ENCODE measurements at places on chromosomes 13 and 19. TPM values are rescaled to one million over a fixed set of nuclear protein-coding genes. Genes with fewer than 3 reads are reported as not detected.

Gene CGB7
- total RNA-seq: not detected

DNA sequence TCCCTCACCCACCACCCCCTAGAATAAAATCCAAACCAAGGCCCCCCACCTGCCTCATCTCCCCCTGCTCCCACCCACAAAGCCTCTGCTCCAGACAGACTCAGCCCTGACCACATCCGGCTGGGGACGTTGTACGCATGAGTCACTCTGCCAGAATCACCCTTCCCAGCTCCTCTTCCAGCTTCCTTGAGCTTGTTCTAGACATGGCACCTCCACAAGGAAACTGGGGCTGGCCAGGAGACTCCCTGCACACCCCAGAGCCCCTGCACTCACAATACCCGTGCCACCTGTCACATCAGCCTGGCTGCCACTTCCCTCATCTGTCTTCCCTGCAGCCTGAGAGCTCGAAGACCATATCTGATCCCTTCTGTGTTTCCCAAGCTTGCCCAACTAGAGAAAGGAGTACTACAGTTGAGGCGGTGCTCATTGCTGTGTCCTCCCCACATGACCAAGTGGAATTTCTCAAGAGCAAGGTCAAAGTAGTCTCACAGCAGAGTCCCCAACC is 9.7 kb downstream of the DEDD2 start:
- no peak overlapping the region for H3K27ac ChIP-seq
- peaks cover 11% of the 10 kb centered on the region for H3K36me3 ChIP-seq
- no peaks in the 10 kb centered on the region for H3K4me1 ChIP-seq
- H3K4me3 ChIP-seq: no peak overlapping the region
- no peak for DNase-seq

GRCh38 chr13:42392716-42393572 is 121.0 kb downstream of the AKAP11 start:
- no peaks in the 10 kb centered on the region for H3K27me3 ChIP-seq
- no peak for DNase-seq
- no peaks in the 10 kb centered on the region for H3K36me3 ChIP-seq
- H3K27ac ChIP-seq: no peak overlapping the region
- H3K4me1 ChIP-seq: no peaks in the 10 kb centered on the region

DNA sequence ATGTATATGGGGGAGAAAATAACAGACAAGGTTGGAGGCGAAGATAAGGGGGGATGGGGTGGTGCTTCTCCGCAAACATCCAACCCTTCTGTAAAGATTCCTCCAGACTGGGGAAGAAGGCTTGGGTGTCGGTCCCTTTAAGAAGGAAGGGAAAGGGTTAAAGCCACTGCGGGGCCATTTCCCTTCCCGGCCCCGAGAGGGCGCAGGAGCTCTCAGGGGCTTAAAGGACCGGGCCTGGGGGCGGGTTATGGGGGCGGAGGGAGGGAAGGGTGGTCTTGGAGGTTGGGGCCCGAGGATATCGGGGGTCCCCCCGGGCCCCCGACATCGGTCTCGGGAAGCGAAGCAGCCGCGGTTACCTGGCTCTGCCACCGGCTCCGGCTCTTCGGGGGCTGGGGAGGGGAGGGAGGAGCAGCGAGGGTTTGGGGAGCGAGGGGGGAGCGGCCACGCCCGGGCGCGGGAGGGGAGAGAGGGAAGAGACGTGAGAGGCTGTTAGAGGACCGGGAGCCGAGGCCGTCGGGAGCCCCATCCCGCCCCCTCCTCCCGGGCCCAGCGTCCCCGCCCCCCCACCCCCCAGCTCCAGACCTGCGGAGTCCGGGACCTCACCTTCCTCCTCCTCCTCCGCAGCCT is 2.8 kb downstream of the TNNT1 start:
- peaks cover 19% of the 10 kb centered on the region for H3K4me1 ChIP-seq
- H3K27ac ChIP-seq: no peak overlapping the region
- H3K27me3 ChIP-seq: no peaks in the 10 kb centered on the region
- H3K36me3 ChIP-seq: peaks cover 31% of the 10 kb centered on the region

Gene RYR1
- total RNA-seq: 12.4 TPM

DNA sequence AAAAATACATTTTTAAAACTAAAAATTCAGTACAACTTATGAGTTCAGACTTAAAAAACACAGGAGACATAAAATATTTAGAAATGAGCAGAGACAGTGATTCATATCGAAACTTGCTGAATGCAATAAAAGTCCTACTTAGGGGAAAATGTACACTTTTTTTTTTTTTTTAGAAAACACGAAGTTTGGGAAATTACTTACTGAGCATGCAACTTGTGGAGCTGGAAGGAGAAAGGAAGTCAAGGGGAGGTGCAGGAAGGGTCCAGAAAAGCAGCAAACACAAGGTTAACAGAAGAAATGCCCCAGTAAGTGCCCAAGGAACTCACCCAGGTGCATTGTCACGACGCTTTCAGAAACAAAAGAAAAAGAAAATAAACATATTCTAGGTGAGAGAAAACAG is 18.6 kb upstream of the LAIR1 start:
- DNase-seq: no peak
- H3K4me3 ChIP-seq: no peak overlapping the region
- no peaks in the 10 kb centered on the region for H3K27me3 ChIP-seq
- no peak overlapping the region for H3K27ac ChIP-seq
- H3K36me3 ChIP-seq: no peaks in the 10 kb centered on the region
- H3K4me1 ChIP-seq: no peaks in the 10 kb centered on the region

Gene OR4F17
- total RNA-seq: 0.08 TPM

DNA sequence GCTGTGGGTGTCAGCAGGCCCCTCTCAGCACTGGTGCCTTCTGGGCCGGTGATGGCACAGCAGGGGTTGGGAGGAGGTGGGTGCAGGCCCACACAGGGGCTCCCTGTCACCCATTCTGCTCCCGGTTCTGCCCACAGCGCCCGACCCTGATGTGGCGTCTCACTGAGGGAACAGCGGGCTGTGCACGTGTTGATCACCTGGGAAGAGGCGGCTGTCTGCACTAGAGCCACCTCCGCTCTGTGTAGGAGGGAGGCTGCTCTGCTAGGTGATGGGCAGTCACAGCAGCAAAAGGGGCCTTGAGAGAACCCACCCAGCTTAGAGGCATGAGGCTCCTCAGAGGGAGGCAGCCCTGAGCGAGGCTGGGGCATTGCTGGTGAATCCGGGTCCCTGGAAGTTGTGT is 39.2 kb upstream of the TUBGCP3 start:
- H3K27me3 ChIP-seq: peaks cover 12% of the 10 kb centered on the region
- DNase-seq: no peak
- no peaks in the 10 kb centered on the region for H3K36me3 ChIP-seq
- H3K27ac ChIP-seq: no peak overlapping the region

Gene GJB2
- not detected for total RNA-seq

GRCh38 chr19:45469945-45470761 is 2.4 kb downstream of the FOSB start:
- H3K36me3 ChIP-seq: no peaks in the 10 kb centered on the region
- H3K27me3 ChIP-seq: no peaks in the 10 kb centered on the region
- H3K4me1 ChIP-seq: peaks cover 11% of the 10 kb centered on the region
- H3K4me3 ChIP-seq: peak overlapping the region; percentile 64
- H3K27ac ChIP-seq: no peak overlapping the region

Gene ZNF443
- total RNA-seq: 10.8 TPM

DNA sequence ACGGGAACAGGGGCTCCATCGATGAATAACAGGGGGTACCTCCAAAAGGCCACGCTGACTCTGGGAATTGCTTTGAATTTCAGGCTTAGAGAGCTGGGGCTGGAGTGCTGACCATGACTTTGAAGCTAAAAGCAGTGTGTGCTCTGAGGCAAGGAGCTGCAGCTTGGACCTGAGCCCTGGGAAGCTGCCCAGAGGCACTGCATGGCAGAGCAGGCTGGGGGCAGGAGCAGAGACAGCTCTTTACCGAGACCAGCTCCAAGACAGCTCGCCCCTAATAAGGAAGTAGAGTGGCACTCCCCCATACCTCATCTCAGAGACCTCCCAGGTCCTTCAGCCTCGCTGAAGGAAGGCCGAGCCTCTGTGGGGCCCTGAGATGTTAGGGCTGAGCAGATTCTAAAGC is 200.2 kb downstream of the COL4A1 start:
- H3K27ac ChIP-seq: no peak overlapping the region
- DNase-seq: no peak
- H3K27me3 ChIP-seq: no peaks in the 10 kb centered on the region

DNA sequence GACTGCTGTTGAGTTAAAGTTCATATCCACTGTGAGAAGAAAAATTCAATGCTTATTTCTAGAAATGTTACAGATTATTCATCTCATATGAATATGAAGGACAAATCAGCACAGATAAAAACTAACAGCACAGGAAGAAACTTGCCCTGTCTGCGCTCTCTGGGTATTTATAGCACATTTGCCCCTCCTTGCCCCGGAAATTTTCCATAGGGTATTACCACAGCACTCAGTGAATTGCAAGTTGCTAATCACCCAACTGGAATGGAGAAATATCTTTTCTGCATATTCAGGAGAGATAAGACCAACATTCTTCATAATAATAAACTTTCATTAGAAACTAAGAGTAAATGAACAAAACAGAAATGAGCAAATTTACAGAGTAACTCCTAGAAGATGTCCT is 318.0 kb upstream of the KLF12 start:
- H3K27me3 ChIP-seq: no peaks in the 10 kb centered on the region
- H3K4me1 ChIP-seq: no peaks in the 10 kb centered on the region
- no peaks in the 10 kb centered on the region for H3K36me3 ChIP-seq

- no peak overlapping the region for H3K4me3 ChIP-seq
- DNase-seq: no peak
These were observed 100.8 kb downstream of the STK24 start for GRCh38 chr13:98476106-98476505.

Gene BABAM1
- total RNA-seq: 96.0 TPM

Gene TSHZ3
- 52.5 TPM for total RNA-seq

GRCh38 chr13:110653851-110654250 is 38.5 kb downstream of the NAXD start:
- peaks cover 7% of the 10 kb centered on the region for H3K36me3 ChIP-seq
- no peak overlapping the region for H3K4me3 ChIP-seq
- H3K27ac ChIP-seq: no peak overlapping the region

DNA sequence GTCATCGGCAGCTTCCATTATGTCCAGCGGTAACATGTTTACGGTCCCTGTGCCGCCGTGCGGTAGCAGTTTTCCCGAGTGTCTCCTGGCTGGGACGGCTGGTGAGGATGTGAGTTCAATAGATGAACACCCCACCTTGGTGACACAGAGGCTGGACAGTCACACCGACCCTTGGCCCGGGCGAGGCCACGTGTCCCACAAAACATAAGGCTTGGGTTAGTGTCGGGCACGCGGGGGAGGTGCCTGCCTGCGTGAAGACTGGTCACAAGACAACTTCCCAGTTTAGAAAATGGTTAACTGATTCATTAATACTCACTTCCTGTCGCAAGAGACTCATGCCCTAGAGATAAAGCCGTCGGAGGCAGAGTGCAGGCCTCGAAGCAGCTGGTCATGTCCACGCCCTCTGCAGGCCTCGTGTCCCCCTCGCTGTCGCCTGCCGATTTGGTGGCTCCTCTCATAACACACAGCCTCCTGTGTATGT is 17.2 kb downstream of the RASA3 start:
- no peak overlapping the region for H3K27ac ChIP-seq
- DNase-seq: no peak
- no peak overlapping the region for H3K4me3 ChIP-seq
- H3K4me1 ChIP-seq: peaks cover 26% of the 10 kb centered on the region

- H3K27ac ChIP-seq: no peak overlapping the region
- no peak for DNase-seq
- peaks cover 8% of the 10 kb centered on the region for H3K27me3 ChIP-seq
- H3K4me1 ChIP-seq: peaks cover 28% of the 10 kb centered on the region
These were observed 4.2 kb downstream of the PTGIR start for GRCh38 chr19:46620716-46621115.

- no peaks in the 10 kb centered on the region for H3K36me3 ChIP-seq
- DNase-seq: no peak
These were observed 11.8 kb upstream of the CDADC1 start for GRCh38 chr13:49235856-49236431.

DNA sequence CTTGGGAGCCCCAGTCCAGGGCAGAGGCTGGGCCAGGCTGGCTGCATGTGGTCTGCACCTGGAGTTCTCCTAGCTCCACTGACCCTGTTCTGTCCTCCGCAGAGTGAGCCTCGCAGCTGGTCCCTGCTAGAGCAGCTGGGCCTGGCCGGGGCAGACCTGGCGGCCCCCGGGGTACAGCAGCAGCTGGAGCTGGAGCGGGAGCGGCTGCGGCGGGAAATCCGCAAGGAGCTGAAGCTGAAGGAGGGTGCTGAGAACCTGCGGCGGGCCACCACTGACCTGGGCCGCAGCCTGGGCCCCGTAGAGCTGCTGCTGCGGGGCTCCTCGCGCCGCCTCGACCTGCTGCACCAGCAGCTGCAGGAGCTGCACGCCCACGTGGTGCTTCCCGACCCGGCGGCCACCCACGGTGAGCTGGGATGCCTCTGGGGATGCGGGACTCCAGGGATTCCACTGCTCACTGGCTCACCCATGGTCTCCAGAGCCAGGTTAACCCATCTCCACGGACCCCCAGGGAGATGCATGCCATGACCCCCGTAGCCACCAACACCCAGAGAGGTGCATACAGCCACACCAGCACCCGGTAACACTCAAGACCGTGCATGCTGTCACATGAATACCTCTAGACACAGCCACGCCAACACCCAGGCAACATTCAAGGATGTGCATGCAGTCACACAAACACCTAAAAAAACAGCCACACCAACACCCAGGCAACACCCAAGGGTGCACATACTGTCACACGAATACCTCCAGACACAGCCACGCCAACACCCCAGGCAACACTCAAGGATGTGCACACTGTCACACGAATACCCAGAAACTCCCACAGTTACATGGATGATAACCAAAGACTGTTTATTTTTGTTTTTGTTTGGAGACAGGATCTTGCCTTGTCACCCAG is 8.2 kb downstream of the PKN1 start:
- H3K27me3 ChIP-seq: no peaks in the 10 kb centered on the region
- peaks cover 11% of the 10 kb centered on the region for H3K4me1 ChIP-seq
- DNase-seq: peak; percentile 83

Gene INAFM1
- total RNA-seq: 1.4 TPM

DNA sequence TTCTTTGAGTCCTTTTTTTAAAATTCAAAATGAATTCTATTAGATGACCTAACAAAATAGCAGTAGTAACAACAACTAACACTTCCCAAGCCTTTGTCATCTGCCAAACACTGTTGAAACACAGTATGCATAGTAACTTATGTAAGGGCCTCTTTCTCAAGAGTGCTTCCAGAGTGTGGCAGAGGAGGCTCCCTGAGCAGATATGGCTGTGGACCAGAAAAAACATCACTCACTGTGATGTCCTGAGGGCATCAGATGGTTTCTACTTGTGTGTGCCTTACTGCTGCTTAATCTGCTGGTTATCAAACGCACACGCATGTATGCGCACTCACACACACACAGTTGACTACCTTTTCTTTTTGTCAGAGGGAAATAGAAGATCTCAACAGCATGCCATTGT is 110.8 kb downstream of the DLEU7 start:
- no peak overlapping the region for H3K4me3 ChIP-seq
- no peaks in the 10 kb centered on the region for H3K4me1 ChIP-seq
- H3K36me3 ChIP-seq: no peaks in the 10 kb centered on the region
- no peak overlapping the region for H3K27ac ChIP-seq
- no peaks in the 10 kb centered on the region for H3K27me3 ChIP-seq

DNA sequence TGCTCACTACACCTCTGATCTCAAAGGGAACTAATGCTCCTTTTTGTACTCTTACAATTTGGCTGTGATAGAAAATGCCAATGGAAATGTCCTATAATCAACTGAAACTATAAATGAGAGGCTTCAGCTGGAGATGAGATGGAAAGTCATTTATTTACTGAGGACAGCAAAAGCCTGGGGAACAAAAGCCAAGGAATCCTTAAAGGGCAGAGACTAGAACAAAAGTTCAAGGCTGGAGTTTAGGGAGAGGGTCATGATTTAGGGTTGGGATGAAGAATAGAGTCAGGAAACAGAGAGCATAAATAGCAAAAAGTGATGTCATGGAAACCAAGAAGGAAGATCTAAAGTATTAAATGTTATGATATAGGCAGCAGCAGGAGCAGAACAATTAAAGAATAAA is 401.1 kb downstream of the FGF14 start:
- DNase-seq: no peak
- H3K36me3 ChIP-seq: no peaks in the 10 kb centered on the region
- H3K4me3 ChIP-seq: no peak overlapping the region

Data from SJCRH30 (cell line).